ENCODE measurements at places on chromosomes 4 and X.

DNA sequence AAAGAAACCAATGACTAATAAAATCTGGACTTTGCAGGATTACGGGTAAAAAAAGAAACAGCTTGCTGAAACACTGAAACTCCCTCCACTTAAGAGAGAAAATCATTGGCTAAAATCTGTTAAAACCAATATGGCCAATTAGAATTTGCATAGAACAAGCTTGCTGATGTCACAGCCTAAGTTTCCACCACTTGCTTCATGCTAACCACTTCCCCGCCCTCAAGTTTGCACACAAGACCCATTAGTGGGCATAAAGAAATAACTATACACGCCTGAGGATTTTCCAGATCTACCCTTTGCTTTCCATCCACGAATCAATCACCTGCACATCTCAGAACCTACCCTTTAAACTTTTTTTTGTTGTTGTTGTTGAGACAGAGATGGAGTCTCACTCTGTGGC lies 42.7 kb upstream of the PHEX start:
- no peak for DNase-seq

DNA sequence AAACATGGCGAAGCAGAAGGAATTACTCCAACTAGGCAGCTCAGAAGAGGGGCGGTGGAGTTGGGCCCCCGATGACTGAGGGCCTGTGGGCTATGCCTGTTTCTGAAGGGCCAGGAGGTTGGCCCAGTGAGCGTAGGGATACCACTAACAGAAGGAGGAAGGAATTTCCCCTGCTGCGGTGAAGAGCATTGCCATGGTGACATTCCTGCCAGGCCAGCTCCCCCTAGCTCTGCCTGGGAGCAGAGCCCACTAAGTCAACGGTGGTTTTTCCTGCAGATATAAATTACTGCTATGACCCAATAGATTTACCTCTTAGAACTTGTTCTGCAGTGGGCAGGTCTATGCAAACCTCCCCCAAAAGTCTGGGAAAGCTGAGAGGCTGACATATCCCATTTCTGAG lies 28.9 kb upstream of the HMX1 start:
- no peak for DNase-seq

DNA sequence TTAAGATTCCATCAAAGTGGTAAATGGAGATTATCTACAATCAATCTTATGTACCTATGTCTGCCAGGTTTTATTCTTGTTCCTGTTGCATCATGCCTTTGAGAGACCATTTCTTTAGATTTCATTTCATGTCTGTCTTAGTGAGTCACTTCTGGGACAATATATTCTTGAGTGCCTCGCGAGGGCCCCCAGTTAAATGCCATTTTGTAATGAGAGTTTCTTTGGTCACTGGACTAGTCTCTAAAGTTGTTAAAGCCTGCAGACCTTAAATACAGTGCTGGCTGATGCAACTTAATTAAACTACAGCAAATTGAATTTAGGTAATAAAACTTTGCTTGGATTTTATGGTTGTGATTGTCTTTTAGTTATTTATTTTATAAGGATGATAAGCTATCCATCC lies 87.2 kb upstream of the PITX2 start:
- DNase-seq: no peak

- DNase-seq: no peak
These were observed 577.1 kb downstream of the GALNTL6 start for GRCh38 chr4:172390331-172390730.

- no peak for DNase-seq
These were observed 339.0 kb upstream of the DDX53 start for GRCh38 chrX:22660756-22661155.

- no peak for DNase-seq
These were observed 210.1 kb upstream of the NHS start for GRCh38 chrX:17164941-17165340.

DNA sequence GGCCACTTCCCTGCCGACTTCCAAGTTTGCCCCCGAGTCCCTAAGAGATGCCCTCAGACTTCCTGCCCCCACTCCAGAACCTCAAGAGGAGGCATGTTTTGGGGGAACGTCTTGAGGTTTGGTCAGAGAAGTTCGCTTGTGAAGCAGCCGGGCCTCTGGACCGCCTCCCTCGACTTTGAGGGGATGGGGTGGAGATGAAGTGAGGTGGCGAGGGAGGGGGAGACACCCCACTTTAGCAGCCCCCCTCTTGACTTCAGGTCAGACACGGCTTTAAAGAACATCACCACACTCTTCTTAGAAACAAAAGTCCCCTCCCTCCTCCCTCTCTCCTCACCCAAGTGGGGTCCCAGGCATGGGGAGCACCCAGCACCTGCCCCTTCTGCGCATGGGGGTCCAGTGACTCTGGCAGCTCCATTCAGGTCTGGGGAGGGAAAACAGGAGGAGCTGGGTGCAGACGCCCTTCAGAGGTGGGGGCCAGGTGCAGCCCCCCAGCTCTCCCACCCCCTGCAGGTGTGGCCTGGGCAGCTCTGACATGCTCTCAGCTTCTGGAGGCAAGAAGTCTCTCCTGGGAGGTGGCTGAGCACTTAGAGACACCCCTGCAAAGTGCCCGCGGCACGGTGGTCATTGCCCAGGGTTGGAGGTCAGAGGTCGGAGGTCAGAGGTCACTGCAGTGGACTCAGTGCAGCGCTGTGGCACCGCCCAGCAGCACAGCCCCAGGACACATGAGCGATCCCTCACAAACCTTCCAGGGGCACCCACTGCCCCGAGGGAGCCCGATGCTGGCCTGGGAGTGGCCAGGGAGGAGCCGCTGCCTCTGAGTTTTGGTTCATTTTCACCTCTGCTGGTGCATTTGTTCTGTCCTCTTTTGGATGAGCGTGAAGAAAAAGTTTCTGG lies 108.8 kb downstream of the CPZ start:
- DNase-seq: no peak

GRCh38 chr4:141124224-141124623 lies 9.0 kb downstream of the RNF150 start:
- no peak for DNase-seq

GRCh38 chr4:112038861-112039260 lies 106.4 kb upstream of the FAM241A start:
- no peak for DNase-seq

- DNase-seq: no peak
These were observed 26.9 kb upstream of the CYBB start for GRCh38 chrX:37752936-37753335.

GRCh38 chrX:108590496-108590895 lies 145.9 kb downstream of the IRS4 start:
- no peak for DNase-seq

GRCh38 chr4:159103384-159103990 lies 608 bp downstream of the RAPGEF2 start:
- DNase-seq: peak; percentile 64

DNA sequence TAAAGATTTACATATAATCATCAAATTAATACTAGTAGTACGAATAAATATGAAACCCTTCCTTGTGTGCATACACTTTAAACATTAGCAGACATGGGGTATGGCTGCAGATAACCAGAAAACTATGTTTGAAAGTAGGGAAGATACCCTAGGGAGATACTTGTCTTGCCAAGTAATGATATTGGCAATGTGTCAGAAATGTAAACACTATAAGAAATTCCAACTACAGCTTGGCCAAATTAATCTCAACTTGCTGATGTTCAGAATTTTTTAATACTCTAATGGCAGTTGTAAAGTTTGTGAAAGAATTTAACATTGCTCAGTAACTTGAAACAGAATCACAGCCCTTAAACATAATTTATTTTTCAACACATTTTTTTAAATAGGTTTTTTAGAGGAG lies 27.4 kb upstream of the HPGD start:
- DNase-seq: no peak

DNA sequence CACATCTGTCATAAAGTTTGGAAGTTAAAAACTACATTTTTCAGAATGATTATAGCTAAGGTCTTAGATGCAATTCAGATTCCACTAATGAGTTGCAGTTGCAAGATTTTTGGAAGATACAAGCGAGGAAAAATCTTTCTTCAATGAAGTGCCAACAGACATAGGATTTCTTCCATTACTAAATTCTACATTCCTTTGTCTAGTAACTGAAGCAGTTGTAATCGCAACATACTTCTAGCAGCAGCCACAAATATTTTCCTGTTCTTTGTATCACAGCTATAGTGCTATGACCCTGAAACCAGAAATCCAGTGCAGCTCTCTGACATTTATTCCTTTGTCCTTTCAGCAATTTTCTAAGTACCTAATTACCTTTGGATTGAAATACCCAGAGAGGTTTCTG lies 225.2 kb upstream of the SLIT2 start:
- no peak for DNase-seq

DNA sequence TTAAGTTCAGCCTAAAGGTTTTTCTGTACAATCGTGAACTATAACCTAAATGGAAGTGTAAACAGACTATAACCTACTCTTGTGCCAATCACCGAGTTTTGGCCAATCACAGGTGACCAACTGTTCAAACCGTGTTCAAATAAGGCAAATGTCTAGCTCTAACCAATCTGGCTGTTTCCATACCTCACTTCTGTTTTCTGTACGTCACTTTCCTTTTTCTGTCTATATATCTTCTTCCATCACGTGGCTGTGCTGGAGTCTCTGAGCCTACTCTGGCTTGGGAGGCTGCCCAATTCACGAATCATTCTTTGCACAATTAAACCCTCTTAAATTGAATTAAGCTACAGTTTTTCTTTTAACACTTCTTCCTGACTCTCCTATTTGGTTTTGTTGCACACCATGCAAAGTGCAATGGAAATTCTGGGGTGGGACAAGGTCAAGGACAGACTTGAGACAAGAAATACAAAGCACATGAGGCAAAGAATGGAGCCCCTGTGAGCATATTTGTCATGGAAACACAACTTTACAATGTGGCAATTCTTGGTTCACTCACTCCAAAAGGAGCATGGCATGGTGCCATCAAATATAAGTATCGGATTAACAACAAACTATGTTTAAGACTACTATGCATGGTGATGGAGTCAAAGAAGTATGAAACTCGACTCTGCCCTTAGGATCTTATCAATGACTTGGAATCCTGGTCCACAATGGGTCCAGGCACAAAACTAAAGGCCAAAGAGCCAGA lies 115.7 kb upstream of the FAM9B start:
- no peak for DNase-seq

DNA sequence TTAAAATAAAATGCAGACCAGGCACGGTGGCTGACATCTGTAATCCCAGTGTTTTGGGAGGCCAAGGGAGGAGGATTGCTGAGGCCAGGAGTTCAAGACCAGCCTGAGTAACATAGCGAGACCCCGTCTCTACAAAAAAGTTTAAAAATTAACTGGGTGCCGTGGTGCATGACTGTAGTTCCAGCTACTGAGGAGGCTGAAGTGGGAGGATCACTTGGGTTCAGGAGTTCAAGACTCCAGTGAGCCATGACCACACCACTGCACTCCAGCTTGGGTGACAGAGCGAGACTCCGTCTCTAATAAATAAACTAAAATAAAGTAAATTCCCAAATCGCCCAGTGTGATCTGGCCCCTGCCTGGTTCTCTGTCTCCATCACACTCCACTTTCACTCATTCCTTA lies 43.7 kb downstream of the TENM3 start:
- DNase-seq: no peak

- no peak for DNase-seq
These were observed 1.8 kb downstream of the SPIN4 start for GRCh38 chrX:63349307-63349706.

DNA sequence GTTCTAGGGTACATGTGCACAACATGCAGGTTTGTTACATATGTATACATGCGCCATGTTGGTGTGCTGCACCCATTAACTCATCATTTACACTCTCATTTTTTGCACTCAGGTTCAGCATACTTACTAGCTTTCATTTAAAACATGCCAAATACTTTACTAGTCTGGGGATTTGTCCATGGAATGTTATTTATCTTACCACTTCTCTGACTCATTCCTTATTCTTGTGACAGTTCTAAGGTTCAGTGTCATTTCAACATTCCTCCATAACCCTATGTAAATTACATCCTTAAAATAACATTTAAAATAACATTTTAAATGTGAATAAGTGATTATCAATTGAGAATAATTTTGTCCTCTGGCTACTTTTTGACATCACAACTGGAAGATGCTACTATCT lies 19.5 kb upstream of the SYTL5 start:
- DNase-seq: no peak

DNA sequence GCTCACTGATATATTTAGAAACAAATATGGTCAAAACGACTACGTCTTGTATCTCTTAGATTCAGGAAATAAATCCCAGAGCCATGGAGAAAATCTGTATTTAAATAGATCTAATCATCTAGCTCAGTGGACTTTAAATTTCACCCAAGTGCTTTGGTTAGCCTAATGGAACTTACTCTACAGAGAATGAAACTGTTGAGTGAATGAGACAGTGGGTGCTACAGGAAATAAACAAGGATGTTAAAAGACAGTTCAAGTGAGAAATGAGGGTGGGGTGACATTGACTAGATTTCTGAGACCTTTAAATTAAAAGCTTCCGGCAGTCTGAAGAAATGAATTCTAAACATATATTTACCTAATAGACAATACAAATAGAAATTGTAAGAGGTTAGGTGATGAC lies 2197.0 kb downstream of the ARAP2 start:
- DNase-seq: no peak

DNA sequence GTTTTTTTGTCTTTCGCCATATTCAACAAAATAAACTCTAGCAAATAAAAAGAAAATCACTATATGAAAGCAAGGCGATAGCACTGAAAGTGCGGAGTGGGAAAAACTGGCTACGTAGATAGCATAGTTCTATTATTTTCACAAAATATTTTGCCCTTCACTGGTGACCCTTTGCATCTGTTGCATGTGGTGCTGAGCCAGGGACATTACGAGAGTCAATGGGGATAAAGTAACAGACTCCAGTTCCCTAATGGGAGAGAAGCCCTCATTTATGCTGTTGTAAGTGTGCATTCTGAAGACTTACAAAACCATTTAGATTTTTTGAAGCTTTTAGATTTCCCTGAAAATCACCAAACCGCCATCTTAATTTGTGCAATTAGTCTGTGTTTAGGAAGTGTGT lies 501.6 kb downstream of the PPARGC1A start:
- no peak for DNase-seq

DNA sequence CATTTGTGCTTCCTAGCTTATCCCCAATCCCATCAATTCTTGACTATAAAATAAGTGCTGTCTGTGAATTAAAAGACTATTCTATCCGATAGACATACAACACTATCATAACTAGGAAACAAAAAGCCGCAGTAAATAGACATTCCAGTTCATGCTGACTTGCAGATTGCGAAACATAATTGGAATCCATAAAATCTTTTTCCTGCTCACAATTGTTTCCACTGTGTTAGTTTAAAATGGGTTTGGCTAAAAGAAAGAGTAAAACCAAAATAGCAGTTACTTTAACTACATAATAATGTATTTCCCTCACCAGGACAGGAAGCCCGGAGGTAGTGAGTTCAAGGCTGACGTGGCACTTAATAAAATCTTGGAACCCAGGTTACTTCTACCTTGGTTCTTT lies 17.2 kb downstream of the SMIM31 start:
- DNase-seq: no peak

DNA sequence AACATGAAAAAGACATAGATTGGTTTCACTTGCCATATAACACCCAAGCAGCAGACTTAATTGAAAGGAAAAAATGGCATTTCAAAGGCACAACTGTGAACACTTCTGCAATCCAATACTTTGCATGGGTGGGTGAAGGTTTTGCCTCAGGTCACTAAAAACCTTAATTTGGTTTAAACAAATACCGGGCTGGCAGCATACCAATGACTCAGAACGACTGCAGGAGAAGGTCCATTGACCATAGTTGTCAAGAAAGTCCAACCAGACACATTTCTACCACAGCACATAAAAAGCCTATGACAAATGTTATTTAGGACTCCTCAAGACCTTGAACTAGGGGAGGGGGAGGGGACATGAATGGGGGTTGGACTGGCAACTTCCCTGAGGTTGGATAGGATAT lies 183.6 kb upstream of the TRPC5 start:
- no peak for DNase-seq
